HS-5 (cell line): ENCODE measurements at places on chromosomes 1 and 21.

- no peak for DNase-seq
These were observed 565.4 kb upstream of the BRINP3 start for GRCh38 chr1:191043066-191043465.

DNA sequence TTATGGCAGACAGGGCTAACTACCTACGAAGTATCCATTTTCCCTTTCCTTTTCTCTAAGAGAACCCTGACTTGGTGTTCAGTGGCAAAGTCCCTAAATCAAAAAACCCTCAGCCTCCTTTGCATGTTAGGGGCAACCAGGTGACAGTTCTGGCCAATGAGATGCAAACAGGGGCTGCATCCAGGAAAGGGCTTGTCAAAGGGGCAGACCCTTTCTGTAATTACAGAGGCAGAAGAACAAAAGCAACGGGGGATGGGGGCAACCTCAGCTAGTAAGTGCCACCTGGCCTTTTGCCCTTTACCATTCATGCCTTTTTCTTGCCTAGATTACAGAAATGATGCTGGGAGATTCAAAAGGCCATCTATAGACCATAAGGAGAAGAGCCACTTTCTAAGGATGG is 34.4 kb downstream of the GLUL start:
- DNase-seq, result no peak

DNA sequence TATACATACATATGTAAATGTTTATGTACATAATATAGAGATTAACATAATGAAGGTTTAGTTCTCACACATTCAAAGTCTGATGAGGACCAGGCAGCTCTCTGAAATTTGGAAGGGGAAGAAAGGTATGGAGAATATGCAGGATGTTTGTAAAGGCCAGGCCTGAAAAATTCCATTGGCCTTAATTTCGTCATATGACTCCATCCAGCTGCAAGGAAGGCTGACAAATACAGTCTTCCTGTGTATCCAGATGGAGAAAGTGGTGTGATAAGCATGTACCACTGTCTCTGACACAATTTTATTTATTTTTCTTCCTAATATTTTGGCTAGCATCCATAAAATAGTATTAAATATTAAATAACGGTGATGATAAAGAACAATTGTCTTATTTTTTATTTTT is 6.3 kb upstream of the SGIP1 start:
- peak; percentile 73 for DNase-seq

GRCh38 chr1:111483876-111484275 is 10.1 kb downstream of the C1orf162 start:
- no peak for DNase-seq

DNA sequence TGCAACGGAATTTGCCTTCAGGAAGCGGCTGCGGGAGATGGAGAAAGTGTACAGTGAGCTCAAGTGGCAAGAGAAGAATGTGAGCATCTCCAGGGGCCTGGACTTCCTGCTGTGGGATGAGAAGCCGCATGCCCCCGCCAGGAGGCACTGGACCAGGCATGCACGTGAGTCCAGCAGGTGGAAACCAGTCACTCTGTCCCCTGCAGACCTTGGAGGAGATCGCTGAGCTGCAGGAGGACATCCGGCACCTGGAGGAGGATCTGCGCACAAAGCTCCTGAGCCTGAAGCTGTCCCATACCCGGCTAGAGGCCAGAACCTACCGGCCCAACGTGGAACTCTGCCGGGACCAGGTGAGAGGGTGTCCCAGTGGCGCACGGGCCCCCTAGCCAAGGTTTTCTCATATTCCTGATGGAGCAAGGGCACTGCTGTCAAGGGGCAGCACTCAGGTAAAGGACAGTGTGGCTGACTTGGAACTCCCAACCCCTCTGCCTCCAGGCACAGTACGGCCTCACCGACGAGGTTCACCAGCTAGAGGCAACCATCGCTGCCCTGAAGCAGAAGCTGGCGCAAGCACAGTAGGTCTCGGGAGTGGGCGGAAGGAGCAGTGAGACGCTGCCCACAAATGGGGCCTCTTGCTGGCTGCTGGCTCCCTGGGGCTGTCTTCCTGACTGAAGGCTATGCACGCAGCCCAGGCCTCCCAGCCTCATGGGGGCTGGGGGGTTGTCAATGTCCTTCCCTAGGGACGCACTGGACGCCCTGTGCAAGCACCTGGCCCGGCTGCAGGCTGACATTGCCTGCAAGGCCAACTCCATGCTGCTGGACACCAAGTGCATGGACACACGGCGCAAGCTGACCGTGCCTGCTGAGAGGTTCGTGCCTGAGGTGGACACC is 1.2 kb upstream of the ADPRS start:
- DNase-seq, result no peak

DNA sequence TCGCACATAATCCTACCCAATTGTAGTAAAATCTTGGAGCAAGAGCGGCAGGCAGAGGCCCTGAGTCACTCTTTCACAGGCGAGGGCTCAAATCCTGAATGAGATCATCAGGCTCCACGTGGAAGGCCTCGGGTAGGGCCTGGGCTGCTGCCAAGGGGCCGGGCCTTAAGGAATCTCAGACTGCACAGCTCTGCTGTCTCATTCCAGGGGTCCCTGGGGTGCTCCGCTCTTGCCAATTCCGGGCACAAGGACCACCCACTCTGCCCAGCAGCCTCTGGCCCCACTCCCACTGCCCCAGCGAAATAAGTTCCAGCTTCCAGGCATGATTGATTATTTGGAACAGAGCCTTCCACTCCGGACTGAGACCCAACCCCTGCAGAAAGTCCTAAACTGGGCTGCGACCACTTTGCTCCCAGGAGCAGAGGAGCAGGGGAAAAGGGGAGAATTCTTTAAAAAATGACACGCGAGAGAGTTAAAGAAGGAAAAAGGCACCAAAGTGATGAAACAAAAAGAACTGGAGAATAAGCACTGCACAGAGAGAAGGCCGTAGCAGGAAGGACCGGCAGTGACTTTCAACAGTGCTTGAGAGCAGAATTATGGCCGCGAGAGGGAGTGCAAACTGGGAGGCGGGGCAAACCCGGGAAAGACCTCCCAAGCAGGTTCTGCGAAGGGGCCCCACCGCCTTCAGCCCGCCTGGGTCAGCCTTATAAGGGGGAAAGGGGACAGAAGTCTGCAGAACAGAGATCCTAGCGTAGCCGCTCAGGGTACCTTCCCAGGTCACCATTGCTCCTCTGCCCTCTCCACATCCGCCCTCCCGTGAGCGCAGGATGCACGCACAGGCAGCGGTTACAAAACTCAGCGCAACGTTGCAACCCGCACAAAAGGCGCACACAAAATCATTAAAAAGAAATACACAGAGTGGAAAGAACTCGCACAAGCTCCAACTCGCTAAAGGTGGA is 2.0 kb downstream of the ADAMTS1 start:
- peak; percentile 83 for DNase-seq

GRCh38 chr1:24351918-24352627 is 32.9 kb downstream of the GRHL3 start:
- DNase-seq, result peak; percentile 14

DNA sequence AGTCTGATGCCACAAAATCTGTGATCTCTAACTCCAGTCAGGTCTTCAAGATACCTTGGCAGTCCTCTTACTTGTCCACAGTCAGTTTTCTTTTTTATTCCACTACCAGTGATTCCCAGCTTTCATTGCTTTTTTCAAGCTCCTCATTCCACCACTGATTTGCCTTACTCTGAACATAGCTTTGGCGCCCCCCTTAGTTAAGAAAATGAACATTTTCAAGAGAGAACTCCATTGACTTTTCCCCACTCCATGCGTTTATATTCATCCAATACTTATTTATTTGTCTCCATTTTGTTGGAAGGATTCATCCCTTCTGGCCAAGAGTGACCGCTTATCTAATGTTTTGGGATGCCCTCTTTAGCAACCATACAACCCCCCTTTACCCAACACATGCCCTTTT is 33.9 kb upstream of the IPO9 start:
- no peak for DNase-seq

- no peak for DNase-seq
These were observed 49.5 kb downstream of the FGGY start for GRCh38 chr1:59346429-59346828.

- peak; percentile 64 for DNase-seq
These were observed 69.6 kb downstream of the LACTBL1 start for GRCh38 chr1:22903113-22903512.

DNA sequence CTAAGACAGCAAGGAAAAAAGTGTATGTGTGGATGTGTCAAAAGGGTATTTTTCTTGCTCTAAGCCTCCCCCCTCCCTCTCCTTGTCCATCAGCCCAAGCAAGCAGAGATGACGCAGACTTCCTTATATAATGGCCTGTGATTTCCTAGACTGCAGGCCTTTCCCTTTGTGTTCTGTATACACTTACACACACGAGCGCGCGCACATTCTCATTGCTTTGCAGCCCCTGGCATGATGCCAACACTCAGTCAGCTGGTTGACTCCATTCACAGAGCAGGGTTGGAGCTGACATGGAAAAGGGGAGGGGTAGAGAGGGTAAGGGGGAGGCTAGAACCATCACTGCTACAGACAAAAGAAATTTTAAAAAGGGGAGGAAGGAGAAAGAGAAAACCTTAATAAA is 41.8 kb downstream of the GATAD2B start:
- DNase-seq, result no peak

GRCh38 chr1:86289161-86289560 is 107.0 kb downstream of the ODF2L start:
- no peak for DNase-seq

DNA sequence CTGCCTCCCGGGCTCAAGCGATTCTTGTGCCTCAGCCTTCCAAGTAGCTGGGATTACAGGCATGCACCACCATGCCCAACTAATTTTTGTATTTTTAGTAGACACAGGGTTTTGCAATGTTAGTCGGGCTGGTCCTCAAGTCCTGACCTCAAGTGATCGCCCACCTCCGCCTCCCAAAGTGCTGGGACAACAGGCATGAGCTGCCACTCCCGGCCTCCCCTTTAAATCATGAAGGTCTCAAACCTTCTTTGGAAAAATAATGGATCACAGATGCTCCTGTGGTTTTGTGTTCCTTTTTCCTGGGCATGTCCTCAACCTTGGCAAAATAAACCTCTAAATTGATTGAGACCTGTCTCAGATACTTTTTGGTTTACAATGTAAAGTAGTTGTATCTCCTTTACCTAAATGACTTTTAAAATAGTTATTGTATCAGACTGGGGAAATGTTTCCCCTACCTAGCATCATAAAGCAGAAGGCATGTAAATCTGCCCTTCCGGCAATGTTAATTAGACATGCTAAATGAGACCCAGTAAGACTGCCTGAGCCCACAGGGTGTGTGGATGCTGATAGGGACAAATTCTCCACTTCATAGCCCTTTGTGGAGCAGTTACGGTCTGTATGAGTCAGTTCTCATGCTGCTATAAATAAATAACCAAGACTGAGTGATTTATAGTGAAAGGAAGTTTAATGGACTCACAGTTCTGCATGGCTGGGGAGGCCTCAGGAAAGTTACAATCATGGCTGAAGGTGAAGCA is 27.8 kb downstream of the CBR1 start:
- no peak for DNase-seq

DNA sequence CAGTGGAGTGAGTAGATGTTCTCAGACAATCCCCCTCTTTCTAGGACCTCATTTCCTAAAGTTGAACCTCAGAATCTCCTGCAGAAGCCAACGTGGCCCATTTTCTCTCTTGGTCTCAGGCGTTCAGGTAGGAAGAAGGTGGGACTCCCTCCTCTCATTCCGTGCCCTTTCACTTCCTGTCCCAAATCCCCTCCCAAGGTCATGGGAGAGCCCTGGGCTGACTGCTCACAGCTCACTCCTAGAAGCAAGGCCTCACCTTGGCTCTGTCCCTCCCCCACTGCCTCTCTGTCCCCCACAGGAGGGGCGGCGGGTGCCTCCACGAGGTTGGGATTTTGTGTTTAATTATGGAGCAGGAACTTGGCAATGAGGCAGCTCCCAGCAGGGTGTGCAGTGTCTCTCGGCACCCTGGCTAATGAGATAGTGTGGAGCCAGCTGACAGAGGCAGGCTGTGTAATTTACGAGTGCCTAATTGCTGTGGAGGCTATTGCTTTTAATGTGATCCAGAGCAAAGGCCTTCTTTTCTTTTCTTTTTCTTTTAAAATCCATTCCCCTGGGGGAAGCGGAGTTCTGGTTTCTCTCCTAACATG is 9.1 kb upstream of the CDK18 start:
- no peak for DNase-seq

DNA sequence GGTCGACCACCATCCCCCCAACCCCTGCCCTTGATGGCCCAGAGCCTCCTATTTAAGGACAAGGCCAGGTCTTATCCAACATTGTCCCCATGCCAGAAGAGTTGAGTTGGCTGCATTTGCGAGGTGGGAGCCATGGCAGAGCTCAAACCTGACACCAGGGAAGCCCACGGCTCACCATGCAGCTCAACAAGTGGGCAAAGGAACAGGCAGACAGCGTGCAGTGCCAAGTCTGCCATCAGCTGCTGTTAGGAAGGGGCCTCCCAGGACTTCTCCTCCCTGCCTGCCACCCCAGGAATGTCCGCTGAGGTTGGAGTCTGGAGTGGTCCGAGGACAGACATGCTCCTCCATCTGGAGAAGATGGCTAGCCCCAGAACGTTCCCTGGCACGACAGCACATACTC is 19.9 kb downstream of the SLC45A3 start:
- no peak for DNase-seq

GRCh38 chr1:93659822-93660503 is 21.7 kb downstream of the BCAR3 start:
- DNase-seq, result no peak

DNA sequence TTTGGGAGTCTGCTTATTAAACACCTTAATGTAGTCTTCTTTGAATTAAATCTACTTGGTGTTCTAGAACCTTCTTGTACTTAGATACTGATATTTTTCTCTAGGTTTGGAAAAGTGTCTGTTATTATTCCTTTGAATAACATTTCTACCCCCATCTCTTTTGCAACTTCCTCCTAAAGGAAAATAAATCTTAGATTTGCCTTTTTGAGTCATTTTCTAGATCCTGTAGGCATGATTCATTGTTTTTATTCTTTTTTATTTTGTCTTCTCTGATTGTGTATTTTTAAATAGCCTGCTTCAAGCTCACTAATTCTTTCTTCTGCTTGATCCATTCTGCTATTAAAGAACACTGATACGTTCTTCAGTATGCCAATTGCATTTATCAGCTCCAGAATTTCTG is 155.9 kb upstream of the NEGR1 start:
- no peak for DNase-seq

GRCh38 chr21:26147535-26147934 is 23.0 kb downstream of the APP start:
- DNase-seq, result no peak

DNA sequence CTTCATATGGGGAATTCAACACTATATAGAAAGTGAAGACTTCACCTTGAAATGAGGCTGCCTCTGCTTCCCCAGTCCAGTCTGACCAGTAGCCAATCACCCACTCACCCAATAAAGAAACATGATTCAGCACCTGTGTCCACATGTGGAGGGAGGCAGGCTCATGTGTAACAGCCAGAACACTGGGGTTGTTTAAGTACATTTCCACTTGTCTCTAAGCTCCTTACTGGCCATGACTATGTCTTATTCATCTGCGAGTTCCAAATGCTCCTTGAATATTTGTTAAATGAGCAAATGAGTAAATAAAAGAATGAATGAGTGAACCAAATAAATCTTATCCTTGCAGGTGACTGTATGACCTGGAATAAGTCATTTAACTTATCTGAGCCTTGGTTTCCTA is 100.1 kb downstream of the BRINP2 start:
- no peak for DNase-seq

DNA sequence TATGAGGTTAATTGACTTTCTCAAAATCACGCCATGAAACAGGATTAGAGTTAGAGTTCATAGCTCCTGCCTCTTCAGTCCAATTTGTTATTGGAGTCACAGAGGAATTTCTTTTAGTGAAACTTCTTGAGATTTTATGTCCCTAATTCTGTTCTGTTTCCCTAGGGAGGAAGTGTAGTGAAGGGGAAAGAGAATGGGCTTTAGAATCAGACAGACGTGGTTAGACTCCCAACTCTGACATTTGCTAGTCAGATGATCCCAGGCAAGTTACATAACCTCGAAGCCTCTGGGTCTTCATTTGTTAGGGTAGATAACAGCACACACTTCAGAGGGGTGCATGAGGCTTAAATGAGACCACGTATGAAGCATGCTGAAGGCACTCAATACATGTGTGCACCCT is 83.9 kb downstream of the ASTN1 start:
- DNase-seq, result no peak
